ENCODE measurements at places on chromosomes 3 and 15. TPM values are rescaled to one million over a fixed set of nuclear protein-coding genes. Genes with fewer than 3 reads are reported as not detected.

DNA sequence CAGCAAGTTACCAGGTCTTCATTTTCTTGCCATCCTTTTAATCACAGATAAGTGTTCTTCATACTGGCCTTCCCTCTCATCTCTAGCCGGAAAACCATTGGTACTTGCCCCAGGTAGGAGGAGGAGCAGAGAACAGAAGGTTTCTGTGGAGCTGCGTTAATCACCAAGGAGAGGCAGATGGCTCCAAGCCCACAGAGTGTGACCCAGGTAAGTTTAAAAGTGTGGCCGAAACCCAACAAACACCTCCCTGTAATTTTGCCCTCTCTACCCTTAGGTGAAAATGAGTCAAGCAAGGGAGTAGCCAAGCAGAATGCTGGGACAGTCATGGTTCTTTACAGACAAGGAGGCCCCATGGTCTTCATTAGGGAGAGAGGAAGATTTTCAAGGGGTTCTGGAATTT is 37.3 kb downstream of the NFKBIZ start:
- H3K27me3 ChIP-seq = no peaks in the 10 kb centered on the region
- H3K27ac ChIP-seq = no peak overlapping the region
- no peak overlapping the region for H3K4me3 ChIP-seq
- H3K4me1 ChIP-seq = peaks cover 2% of the 10 kb centered on the region
- H3K36me3 ChIP-seq = no peaks in the 10 kb centered on the region

Gene AMOTL2
- total RNA-seq = 133 TPM

GRCh38 chr15:93223803-93224202 is 134.8 kb upstream of the RGMA start:
- H3K36me3 ChIP-seq = no peaks in the 10 kb centered on the region
- no peaks in the 10 kb centered on the region for H3K4me1 ChIP-seq
- H3K27ac ChIP-seq = no peak overlapping the region
- H3K4me3 ChIP-seq = no peak overlapping the region

DNA sequence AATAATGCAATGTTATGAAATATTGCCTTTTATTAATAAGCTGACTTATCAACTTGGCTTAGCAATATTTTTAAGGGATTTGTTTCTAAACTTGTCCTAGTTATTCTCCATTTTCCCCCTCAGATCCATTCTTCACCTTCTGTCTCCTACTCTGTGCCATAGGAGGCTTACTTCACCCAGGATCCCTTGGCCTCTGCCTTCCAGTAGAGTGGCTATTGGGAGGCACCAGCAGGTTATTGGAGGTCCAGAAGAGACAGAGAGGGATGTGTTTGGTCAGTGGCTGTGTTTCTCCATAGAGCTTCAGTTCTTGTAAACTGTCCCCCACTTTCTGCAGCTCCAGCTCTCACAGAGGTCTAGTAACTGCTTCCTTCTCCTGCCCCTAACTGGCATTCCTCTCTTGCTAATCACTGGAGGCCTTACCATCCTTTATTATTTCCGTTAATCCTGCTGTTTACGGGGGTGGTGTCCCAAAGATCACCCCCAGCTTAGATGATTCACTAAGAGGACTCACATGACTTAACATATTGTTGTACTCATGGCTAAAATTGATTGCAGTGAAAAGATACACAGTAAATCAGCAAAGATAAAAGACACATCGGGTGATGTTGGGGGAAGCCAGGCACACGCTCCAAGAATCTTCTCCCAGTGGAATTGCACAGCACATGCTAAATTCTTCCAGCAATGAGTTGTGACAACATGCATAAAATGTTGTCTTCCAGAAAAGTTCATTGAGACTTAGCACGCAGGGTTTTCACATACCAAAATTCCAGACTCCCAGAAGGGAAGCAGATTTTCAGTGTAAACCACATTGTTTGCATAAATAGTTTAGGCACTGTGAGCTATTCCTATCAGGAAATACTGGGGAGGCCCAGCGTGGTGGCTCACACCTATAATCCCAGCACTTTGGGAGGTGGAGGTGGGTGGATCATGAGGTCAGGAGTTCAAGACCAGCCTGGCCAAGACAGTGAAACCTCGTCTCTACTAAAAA is 67.5 kb downstream of the RPL22L1 start:
- no peak for DNase-seq
- H3K36me3 ChIP-seq = no peaks in the 10 kb centered on the region
- no peaks in the 10 kb centered on the region for H3K27me3 ChIP-seq
- no peaks in the 10 kb centered on the region for H3K4me1 ChIP-seq
- H3K4me3 ChIP-seq = no peak overlapping the region
- H3K27ac ChIP-seq = no peak overlapping the region

Gene NTRK3
- total RNA-seq = 0.94 TPM

DNA sequence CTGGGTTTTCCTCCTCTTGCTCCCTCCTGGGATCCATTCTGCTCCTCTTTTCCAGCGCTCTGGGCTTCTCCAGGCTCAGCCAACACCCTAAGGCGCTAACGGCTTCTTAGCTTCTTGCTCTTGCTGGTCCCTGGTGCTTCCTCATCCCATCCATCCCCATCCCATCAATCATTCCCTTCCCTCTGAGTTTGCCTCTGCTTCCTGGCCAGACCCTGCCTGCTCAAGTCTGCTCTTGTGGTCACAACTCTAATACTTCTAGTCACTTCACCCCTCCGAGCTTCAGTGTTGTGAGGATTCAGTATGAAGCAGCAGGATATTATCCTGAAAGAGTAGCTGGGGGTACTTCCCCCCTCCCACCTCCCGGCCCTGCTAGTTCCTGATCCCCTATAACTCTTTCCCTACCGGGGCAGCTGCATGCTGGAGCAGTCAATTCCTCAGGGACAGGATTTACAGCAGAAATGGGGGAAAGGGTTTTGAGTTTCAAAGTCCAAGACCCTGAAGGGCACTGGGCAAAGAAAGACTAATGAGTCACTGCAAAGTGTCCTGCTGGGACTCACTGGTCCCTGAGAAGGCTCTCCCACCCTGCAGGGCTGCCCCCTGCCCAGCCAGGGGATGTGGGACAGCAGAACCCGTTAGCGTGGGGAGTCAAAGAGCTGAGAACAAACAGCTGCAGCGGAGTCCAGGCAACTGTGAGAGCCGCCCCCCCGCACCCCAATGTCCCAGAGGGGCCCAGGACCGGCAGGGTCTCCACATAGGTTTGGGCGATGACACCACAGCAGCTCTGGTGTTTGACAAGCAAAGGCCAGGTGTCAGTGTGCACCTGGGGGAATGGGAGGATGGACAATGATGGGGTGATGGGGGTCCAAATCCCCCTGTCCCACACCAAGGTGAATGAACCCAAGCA is 2.3 kb upstream of the SYNM start:
- H3K36me3 ChIP-seq = no peaks in the 10 kb centered on the region
- H3K4me3 ChIP-seq = no peak overlapping the region
- no peaks in the 10 kb centered on the region for H3K27me3 ChIP-seq
- peaks cover 8% of the 10 kb centered on the region for H3K4me1 ChIP-seq
- H3K27ac ChIP-seq = no peak overlapping the region

GRCh38 chr3:59308001-59308400 is 258.2 kb upstream of the CFAP20DC start:
- no peak overlapping the region for H3K4me3 ChIP-seq
- H3K27me3 ChIP-seq = no peaks in the 10 kb centered on the region
- DNase-seq = no peak
- H3K27ac ChIP-seq = no peak overlapping the region
- H3K4me1 ChIP-seq = no peaks in the 10 kb centered on the region
- no peaks in the 10 kb centered on the region for H3K36me3 ChIP-seq

GRCh38 chr3:98449606-98450193 is 13.3 kb upstream of the OR5K1 start:
- H3K27ac ChIP-seq = no peak overlapping the region
- H3K4me3 ChIP-seq = no peak overlapping the region
- DNase-seq = no peak

DNA sequence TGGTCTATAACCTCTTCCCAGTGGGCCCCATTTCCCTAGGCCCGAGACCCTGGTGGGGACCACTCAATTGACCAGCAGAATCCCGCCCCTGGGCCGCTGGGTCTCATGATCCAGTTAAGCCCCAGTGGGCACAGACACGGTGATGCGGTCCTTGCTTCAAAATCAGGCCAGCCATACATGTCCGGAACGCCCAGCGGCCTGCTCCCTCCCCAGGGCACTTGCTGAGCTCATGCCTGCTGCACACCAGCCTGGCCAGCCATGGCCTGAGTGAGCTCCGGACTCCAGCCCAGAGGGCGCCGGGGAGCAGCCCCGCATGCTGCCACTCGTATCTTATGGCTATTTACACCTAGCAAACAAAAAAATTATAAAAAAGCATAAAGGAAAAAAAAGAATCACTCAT is 34.4 kb upstream of the IQSEC1 start:
- no peaks in the 10 kb centered on the region for H3K27me3 ChIP-seq
- H3K36me3 ChIP-seq = no peaks in the 10 kb centered on the region
- DNase-seq = no peak

- H3K4me3 ChIP-seq = no peak overlapping the region
- no peaks in the 10 kb centered on the region for H3K27me3 ChIP-seq
- H3K4me1 ChIP-seq = no peaks in the 10 kb centered on the region
- H3K27ac ChIP-seq = no peak overlapping the region
- DNase-seq = peak; percentile 67
Observed at GRCh38 chr3:168165390-168166269, 69.9 kb upstream of the GOLIM4 start.

Gene P2RY12
- 0.49 TPM for total RNA-seq

Gene KIF9
- 43.1 TPM for total RNA-seq

DNA sequence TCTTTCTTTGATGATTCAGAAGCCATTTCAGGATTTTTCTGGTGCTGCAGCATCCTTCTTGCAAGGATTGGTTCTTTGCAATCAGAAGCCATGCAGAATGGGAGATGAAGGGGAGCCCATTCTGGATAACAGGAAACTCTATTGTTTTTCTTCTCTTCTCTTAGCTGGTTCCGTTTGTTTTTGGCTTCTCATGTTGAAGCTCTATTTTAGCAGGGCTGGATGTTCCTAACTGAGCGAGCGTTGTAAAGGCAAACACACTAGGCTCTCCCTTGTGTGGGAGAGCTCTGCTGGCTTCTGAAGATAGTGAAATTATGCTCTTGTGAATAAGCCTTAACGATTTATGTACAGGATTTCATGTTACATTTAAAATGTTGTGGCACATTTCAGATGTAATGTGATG is 8.3 kb downstream of the CACNA1D start:
- H3K4me1 ChIP-seq = no peaks in the 10 kb centered on the region
- no peaks in the 10 kb centered on the region for H3K36me3 ChIP-seq
- no peaks in the 10 kb centered on the region for H3K27me3 ChIP-seq

Gene EFHB
- 1.3 TPM for total RNA-seq

Gene EXD1
- not detected for total RNA-seq

DNA sequence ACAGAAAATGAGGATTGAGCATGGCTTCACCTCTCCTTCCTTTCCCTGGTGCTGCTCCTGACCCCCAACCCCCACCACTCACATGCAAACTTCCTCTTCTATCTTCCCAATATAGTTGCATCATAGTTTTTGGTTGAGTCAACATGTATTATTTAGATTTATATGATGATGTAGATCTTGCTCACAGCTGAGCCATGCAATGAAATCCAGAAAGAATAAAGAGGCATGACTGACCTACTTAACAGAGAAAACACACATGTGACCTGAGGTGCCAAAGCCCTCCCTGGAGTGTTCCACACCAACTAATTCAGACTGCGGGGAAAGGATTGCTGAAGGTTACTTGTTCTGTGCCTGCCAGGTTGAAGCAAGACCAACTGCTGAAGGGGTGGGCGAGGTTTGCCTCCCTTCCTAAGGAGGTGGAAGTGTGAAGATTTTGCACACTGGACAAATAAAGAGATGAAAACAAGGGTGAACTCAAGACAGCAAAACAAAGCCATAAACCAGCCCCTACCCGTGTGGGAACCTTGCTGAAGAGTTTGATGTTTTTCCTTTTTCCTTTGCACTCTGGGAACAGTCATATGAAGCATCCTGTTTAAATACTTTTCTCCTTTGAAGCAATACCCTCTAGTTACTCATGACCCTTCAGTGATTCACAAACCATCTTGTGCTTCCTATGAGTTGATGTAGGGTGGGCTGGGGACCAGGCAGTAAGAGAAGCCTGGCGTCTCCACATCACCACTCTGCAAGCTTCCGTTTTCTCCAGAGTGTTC is 155.2 kb upstream of the UBE2E1 start:
- H3K27ac ChIP-seq = no peak overlapping the region
- H3K27me3 ChIP-seq = no peaks in the 10 kb centered on the region
- no peaks in the 10 kb centered on the region for H3K36me3 ChIP-seq
- H3K4me3 ChIP-seq = no peak overlapping the region
- H3K4me1 ChIP-seq = peaks cover 8% of the 10 kb centered on the region
- peak; percentile 62 for DNase-seq

DNA sequence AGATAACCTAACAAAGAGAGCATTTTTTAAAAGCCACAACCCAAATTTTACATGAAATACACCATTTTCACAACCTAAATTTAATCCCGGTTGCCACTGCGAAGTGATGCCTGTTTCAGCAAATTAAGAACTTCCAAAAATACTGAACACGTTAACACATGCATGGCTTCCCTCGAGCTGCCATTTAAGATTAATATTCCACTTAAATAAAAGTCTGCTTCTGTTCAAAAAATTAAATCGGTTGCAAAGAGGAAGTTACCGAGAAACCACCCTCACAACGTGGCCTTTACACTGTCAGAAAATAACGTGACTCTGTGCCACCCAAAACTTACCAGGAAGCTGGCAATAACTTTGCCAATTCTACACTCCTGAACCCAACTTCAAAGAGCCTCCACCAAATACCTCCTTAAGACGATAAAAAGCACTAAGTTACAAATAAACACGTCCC is 1.2 kb downstream of the TBL1XR1 start:
- H3K27me3 ChIP-seq = no peaks in the 10 kb centered on the region
- H3K4me1 ChIP-seq = peaks cover 28% of the 10 kb centered on the region
- no peak for DNase-seq
- H3K4me3 ChIP-seq = peak overlapping the region; percentile 96

GRCh38 chr15:89400782-89401545 is 66.3 kb upstream of the POLG start:
- H3K4me1 ChIP-seq = peaks cover 13% of the 10 kb centered on the region
- H3K4me3 ChIP-seq = no peak overlapping the region
- H3K36me3 ChIP-seq = no peaks in the 10 kb centered on the region
- H3K27ac ChIP-seq = no peak overlapping the region
- DNase-seq = no peak
- H3K27me3 ChIP-seq = peaks cover 37% of the 10 kb centered on the region

Gene ITIH1
- total RNA-seq = not detected

Gene OR5K1
- total RNA-seq = not detected

Gene SLC12A1
- not detected for total RNA-seq

DNA sequence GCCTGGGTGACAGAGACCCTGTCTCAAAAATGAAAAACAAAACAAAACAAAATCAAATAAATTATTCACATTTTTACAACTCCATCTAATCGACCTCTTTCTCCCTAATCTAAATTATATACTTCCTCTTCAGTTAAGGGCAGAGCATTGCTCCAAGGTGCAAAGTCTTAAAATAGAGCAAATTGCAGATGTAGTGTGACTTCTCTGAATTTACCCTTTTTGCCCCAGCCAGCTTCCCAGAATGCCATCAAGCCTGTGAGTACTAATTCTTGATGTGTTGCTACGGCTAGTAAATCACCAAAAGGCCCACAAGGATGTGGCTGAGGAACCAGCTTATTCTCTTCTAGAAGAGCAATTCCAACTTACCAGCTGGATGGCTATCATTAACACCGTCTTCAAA is 53.4 kb upstream of the PPIB start:
- DNase-seq = no peak
- H3K27me3 ChIP-seq = no peaks in the 10 kb centered on the region
- peaks cover 6% of the 10 kb centered on the region for H3K4me1 ChIP-seq
- no peak overlapping the region for H3K27ac ChIP-seq
- H3K36me3 ChIP-seq = peaks cover 7% of the 10 kb centered on the region
- H3K4me3 ChIP-seq = no peak overlapping the region

Gene MB21D2
- 3.4 TPM for total RNA-seq

Gene SIDT1
- 0.98 TPM for total RNA-seq

GRCh38 chr3:197352382-197352781 is 54.0 kb upstream of the DLG1 start:
- H3K27me3 ChIP-seq = no peaks in the 10 kb centered on the region
- no peak overlapping the region for H3K27ac ChIP-seq
- H3K4me3 ChIP-seq = no peak overlapping the region
- H3K36me3 ChIP-seq = no peaks in the 10 kb centered on the region

Measured in thyroid gland (tissue), 4 donors.